ENCODE measurements at places on chromosomes 1 and 21.
A peak's percentile ranks its signal among the peaks of the same experiment; 100 is the strongest.

DNA sequence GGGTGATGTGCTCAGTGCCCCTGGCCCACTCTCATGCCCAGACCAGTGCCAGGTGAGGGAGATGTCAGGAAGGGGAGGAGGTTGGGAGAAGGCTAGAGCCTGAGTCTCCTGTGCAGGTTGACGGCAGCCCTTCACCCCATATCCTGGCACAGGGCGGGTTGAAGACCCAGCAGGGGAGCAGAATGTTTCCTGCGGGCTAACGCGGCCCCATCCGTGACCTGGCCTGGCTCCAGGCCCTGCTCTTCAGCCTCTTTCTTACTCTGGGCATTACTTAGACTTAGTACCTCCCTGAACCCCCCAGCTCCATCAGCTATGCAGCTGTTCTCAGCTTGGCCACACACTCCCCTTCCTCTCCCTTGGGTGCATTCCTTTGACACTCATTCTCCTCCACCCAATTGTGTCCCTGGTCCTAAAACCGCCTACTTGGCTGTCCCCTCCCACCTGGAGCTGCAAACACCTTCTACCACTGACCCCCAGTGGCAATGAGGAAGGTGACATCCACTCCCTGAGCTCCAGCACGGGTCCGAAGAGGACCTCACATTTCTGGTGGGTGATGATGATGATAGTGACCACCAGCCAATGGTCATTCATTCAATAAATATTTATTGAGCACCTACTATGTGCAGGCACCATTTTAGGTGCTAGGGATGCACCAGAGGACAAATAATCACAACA lies 179.0 kb downstream of the PTPRU start:
- DNase-seq = no peak

DNA sequence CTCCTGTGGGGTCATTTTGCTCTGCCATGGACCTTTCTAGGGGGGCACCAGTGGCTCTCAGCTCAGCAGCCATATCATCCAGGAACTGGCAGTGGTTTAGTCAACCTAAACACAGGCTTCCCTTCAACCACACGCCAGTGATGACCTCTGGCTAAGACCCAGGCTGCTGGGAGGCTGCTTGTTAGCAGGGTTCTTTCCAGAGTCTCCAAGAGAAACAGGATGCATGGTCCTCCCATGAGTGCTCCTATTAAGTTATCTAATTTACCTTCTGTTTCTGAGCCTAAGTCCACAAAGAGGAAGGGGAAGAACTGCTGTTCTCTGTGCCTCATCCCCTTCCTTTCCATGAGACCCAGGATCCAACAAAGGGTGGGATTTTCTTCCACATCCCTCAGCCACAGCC lies 137.3 kb upstream of the PLXNA2 start:
- DNase-seq = no peak

DNA sequence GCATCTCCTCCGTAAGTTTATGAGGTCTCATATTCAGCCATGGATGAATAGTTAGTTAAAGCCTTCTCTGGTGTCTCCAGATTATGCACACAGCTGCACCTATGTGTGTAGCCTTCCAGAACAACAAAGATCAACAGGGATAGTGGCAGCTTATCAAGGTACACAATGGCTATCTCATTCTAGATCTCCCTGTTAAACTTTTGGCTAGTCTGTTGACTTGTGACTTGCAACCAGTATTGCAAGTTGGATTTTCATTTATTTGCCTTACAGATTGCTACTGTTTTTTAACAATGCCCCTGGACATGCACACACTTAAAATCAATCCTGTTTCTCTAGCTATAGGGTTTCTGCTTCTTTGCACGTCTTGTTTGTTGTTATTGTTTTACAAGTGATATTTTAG lies 363.2 kb downstream of the OMA1 start:
- DNase-seq = no peak

GRCh38 chr1:109395602-109396512 lies 1.9 kb downstream of the SORT1 start:
- no peak for DNase-seq

GRCh38 chr1:33244143-33244808 lies 12.0 kb upstream of the ZNF362 start:
- DNase-seq = no peak

DNA sequence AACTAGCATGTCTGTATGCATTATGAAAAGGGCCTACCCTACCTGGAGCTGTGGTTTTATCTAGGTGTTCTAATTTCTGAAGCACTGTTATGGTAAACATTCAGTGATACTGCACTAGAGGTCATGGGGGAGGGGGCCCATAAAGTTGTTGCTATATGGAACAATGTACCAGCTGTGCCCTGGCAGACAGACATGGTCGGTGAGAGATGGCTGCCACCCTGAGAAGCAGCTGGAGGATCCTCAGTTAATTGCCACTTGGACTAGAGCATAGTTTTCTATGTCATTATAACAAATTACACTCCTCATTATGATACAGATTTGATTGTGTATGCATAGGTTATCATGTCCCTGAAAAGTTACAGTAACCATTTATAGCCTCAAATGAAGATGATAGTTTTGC lies 45.4 kb downstream of the ILDR2 start:
- no peak for DNase-seq

DNA sequence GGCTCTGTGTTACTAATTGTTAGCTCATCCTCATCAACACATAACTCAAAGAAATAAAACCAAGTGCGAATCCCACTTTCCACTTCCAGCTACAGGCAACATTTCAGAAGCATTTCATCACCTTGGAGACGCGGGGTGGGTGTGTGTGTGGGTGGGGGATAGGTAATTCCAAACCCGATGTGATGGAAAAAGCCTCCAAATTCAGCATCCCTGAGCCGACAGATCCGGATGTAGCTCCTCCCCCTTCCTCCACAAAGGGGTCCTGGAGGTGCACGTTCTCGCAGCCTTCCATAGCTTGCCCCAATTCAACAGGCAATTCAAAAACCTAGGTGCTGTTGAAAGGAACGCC lies 486 bp downstream of the HSPA13 start:
- DNase-seq = peak; percentile 19

- no peak for DNase-seq
Measured at GRCh38 chr1:109975718-109976117, 8.8 kb upstream of the AHCYL1 start.

GRCh38 chr1:16073490-16074119 lies at the start of gene FAM131C:
FAM131C (minus strand) TSS chr1:16073651; CDS start chr1:16073442, 209 bp downstream.
- no peak for DNase-seq

DNA sequence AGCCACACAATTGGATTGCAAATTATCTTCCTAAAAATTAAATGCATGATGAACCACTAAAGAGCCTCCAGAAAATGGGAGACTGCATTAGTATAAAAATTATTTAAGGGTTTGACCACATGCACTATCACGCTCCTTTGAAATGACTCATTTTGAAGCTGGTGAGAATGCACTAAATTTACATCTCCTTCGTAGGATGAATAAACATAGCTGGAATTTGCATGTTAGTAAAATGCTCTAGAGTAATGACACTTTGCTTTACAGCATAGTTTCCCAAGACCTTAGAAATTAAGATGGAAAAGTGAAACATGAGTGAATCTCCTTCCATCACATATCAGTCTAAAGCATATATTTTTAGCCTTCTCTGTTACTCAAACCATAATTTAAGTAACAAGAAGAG lies 2.4 kb downstream of the PLPPR4 start:
- no peak for DNase-seq

DNA sequence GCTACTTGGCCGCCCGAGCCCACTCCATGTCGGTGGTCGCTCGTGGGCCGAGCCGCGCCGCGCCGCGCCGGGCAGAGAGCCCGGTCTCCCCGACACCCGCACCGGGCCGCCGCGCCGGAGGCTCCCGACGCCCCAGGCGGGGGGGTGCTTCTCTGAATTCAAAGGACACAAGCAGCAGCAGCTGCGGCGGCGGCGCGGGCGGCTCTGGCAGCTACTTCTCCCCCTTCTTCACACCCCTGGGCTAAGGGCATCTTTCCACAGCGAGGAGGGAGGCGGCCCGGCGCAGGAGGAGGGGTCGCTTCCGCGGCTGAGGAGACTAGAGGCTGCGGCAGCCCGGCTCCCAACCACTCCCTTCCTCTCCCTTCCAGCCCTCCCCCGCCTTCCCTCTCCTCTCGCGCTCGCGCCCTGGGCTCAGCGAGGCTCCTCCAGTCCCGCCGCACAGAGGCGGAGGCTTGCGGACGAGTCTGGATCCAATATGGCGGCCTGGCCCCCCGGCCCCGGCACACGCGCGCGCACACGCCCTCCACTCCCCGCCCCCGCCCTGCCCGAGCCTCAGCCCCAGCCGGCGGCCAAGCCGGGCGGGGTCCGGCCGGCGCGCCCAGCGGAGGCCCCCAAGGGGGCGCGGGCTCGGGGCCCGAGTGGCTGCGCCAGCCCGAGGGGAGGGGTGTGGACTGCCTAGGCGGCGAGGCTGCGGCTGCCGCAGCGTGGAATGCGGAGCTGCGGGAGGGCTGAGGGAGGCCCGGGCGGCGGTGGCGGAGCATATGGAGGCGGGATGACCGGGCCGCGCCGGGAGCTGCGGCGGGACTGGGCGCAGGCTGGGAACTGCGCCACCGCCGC lies at the start of gene CDC42BPA:
Gene CDC42BPA (minus strand): TSS at position 477 of the 837 bp plus-strand sequence. CDS start 1,310 bp downstream, outside the sequence.
- DNase-seq = no peak

GRCh38 chr1:64864018-64864940 lies 102.1 kb downstream of the JAK1 start:
- no peak for DNase-seq

DNA sequence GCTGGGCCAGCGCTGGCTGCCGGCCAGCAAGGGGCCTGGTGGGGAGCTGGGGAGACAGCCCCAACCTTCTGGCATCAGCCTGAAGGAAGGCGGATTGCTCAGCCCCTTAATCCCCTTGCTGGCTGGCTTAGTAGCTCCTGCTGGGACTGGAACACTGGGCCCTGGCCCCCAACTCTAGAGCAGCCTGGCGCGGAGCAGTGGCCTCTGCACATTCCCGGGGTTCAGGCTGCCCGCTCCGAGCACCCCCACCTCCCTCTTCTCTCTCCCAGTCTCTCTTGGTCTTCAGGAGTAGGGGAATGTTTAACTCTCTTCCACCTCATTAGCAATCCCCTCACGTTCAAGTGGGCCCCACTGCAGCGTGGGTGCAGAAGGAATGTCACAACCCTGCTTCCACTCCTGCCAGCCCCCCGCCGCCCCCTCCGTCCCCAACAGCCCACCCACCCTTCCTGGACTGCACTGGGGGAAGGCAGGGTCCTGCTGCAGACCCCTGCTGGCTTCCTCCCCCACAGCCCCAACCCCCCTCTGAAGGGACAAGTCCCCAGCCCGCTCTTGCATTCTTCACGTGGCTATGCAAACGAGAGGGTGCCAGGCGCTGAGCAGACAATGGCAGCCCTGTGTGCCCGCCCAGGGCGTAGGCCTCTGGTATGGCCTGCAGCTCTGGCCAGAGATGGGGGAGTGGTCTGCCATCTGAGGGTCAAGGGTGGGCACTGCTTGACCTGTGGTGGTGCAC lies 980 bp upstream of the CLDN19 start:
- no peak for DNase-seq

GRCh38 chr1:182721525-182721924 lies 37.1 kb upstream of the RGS8 start:
- no peak for DNase-seq

DNA sequence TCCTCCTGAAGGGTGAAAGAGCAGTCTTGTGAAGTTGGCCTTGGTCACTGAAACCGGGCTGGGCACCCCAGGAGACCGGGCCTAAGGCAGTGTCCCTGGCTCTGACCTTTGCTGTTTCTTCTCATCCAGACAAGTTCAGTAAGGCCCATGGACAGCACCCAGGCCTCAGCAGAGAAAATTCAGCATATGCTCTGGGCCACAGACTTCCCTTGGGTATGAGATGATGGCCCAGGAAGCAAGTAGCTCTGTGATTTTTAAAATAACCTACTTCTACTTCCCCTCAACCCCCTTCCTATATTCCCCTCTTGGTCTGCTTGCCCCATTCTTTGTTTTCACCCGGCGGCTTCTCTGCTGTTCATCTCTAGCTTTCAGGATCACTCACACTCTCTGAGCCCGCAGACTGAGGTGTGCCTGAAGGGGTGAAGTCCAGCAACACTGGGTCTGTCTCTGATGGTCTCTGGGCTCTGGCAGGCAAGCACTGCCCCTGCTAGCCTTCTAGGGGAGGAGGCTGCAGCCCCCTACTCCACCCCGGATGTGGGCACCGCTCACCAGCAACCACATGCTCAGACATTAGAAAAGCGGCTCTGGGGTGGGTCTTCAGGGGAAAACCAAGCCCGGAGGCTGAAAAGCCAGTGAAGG lies 2.9 kb upstream of the GPR25 start:
- DNase-seq = no peak

DNA sequence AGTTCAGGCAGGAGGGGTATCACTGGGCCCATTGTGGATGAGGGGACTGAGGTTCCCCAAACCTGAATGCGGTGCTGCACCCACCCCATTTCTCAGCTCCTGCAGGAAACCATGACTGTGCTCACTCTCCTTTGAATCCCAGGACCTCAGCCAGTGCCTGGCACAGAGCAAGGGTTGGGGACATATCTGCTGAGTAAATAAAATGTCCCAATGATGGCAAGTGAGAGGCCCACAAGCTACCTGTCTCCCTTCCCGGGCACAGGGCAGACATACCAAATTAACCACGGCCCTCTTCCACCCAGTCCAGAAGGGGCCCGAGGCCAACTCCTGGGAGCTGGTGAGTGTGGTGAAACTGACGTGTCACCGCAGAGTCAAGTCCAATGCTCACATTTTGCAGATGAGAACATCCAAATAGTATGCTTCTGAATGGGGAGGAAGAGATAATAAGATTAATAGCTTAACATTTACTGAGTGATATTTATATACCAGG lies 97.6 kb downstream of the EPHB2 start:
- no peak for DNase-seq

- DNase-seq = no peak
Measured at GRCh38 chr1:69650779-69651178, 83.1 kb downstream of the LRRC7 start.

- DNase-seq = no peak
Measured at GRCh38 chr1:21379571-21379970, 60.4 kb upstream of the NBPF3 start.

- no peak for DNase-seq
Measured at GRCh38 chr1:164707868-164708331, 148.9 kb downstream of the PBX1 start.

DNA sequence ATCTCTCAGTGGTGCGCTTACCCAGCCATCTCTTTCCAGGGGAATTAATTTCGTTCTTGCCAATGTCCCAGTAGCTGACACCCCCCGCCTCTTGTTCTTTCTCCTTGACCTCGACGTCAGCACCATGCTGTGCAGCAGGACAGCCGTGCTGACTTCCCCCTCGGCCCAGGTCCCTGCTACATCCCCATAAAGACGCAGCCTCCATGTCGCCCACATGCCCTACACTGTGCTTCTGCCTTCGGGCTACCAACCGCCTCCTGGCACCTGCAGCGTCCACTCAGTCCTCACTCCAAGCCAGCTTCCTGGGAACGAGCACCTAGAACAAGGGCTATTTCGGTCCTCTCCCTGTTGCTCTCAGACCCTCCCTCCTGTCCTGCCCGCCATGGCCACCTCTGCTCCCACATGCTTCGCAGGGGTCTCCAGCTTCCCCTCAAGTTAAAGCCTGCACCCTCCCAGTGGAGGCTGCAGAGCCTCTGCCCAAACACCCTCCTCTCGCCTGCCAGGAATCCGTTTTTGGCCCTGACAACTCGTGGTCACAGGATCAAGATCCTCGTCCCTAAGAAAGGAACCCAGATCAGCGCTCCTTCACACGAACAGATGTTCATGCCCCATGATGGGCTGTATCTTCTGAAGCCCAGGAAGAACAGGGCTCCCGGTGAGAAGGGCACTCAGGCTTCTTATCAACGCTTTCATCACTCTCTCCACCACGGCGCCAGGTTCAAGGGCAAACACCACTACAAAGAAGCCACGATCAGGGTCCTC lies 109.7 kb downstream of the NPHP4 start:
- DNase-seq = no peak
